PC-3 (cell line): ENCODE measurements at places on chromosomes 2 and 18. TPM values are rescaled to one million over a fixed set of nuclear protein-coding genes. Genes with fewer than 3 reads are reported as not detected.

ANTXR1 gene
- total RNA-seq, result 31.1 and 31.2 TPM in 2 replicates

- DNase-seq, result no peak
- H3K4me1 ChIP-seq, result peaks cover 40% of the 10 kb centered on the region
- no peak overlapping the region for H3K4me3 ChIP-seq
- H3K36me3 ChIP-seq, result no peaks in the 10 kb centered on the region
- no peaks in the 10 kb centered on the region for H3K27me3 ChIP-seq
These were observed 28.8 kb upstream of the NEDD4L start for GRCh38 chr18:58015065-58015780.

SLC23A3 gene
- total RNA-seq, result 1.4 and 1.7 TPM in 2 replicates

DNA sequence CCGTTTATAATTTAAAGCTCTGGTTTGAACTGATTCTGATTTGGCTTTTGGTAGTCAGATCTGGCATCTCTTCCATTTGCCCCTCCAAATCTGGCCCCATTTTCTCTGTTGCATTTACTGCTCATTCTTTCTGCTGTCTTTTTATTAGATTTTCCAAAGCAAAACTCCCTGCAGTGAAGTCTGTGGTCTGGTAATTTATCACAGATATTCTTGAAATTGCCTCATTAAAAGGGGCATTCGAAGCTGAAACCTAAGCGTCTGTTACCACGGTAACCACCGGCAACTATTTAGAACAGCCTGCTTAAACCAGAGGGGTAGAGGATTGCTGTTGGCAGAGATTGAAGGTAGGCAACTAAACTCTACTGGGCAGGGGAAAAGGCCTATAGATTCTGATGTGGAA is 111.5 kb upstream of the UPP2 start:
- no peaks in the 10 kb centered on the region for H3K36me3 ChIP-seq
- no peaks in the 10 kb centered on the region for H3K4me1 ChIP-seq
- no peak overlapping the region for H3K4me3 ChIP-seq
- H3K27me3 ChIP-seq, result no peaks in the 10 kb centered on the region
